ENCODE measurements at places on chromosomes 6 and 20. TPM values are rescaled to one million over a fixed set of nuclear protein-coding genes. Genes with fewer than 3 reads are reported as not detected.

- DNase-seq = no peak
Observed at GRCh38 chr6:13479206-13479800, 8.1 kb downstream of the GFOD1 start.

- peak; percentile 68 for DNase-seq
Observed at GRCh38 chr6:139522511-139523220, 148.2 kb upstream of the CITED2 start.

DNA sequence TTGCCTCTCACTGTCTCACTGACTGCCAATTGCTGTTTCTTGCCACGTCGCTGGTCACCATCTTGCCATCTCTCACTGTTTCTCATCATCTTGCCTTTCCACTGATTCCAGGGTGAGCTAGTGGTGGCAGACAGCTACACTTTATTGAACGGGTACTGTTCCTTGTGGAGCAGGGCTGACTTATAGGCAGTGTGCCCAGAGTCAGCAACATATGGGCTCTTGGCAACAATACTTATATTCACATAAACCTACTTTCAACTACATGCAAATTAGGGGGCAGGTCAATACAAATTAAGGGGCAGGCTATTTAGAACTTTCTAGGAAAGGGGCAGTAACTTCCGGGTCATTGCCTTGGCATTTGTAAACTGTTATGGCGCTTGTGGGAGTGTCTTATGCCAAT, 186.2 kb upstream of the SYNDIG1 start:
- no peak for DNase-seq

DNA sequence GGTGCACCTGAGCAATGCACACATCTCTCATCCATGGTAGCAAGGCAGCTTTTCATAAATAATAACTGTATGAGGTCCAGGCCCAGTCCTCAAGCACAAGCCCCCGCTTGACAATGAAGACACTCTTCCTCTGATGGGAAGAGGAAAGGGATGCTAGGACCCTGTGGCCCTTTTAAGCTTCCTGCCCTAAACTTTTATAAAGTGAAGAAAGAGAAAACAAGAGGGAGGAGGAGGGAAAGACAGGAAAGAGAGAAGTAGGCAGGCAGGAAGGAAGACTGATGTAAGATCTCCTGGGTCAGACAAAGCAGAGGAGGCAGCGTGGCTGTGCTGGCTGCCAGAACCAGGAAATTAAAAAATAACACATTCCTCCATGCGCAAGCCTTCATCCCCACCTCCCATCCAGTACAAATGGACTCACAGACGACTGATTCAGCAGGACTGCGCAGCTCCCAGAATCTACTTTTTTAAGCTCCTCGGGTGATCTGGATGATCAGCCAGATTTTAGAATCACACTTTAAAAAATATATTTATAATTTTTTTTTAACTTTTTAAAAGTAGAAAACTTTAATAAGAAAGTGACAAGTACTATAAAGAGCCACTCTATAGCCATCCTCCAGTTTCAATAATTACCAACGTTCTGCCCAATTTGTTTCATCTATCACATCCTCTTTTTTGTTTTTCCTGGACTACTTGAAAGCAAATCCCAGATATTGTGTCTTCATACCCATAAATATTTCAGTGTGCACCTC, 16.5 kb downstream of the TNFAIP3 start:
- no peak for DNase-seq

- DNase-seq = no peak
Observed at GRCh38 chr6:126880964-126881363, 237.5 kb upstream of the RSPO3 start.

HCRTR2 gene
- not detected for total RNA-seq

CFB gene
- total RNA-seq = 2.6 TPM

TULP1 gene
- not detected for total RNA-seq

EBF4 gene
- 0.64 TPM for total RNA-seq

All from bronchial epithelial cell (primary cell).